Dorsolateral prefrontal cortex (tissue), 122 donors: ENCODE measurements at places on chromosomes 4 and X.

DNA sequence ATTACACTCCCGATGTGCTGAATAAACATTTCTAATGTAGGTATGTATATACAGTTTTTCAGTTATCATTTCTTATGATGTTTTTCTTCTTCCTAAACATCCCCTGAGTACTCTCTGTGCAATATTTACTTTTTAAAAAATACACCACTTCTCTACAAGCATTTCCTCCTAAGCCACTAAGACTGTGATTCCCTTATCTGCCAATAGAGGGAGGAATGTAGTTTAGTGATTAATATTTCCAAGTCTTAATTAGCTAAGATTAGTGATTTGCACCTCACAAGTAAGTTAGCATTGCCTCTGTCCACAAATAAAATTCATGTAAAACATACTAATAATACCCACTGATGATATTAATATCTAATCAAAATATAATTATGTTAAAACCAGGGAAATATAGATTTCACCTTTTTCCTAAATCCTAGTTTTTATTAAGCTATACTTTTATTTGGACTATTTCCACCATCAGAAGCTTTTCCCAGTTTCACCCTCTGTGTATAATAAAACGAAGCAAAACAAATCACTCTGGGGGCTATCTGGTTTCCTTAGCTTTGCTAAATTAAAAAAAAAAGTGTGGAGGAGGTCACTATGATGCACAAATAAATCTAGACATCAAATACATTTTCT is 909.1 kb downstream of the FAT4 start:
- DNase-seq, result no peak

DNA sequence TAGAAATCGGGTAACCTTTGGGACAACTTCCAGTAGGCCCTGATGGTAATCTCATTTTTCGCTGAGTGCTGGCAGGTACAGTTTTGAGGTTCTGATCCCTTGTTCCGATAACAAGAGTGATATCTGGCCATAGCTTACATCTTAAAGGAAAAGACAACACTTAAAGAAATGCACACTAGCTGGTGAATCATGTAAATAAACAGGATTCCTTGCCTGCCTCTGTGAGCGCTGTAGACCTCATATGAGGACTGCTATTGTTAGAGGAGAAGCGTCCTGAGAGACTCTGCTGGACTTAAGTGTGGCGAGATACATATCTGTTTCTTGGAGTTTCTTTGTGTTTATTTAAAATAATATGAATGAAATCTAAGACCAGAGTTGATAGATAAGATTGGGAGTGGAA is 149.3 kb upstream of the SLC4A4 start:
- no peak for DNase-seq

GRCh38 chrX:104564921-104565703 is 887 bp upstream of the IL1RAPL2 start:
- DNase-seq, result no peak

GRCh38 chr4:47368211-47368610 is 95.3 kb downstream of the COMMD8 start:
- DNase-seq, result no peak

GRCh38 chrX:30060718-30061117 is 154.6 kb upstream of the MAGEB2 start:
- no peak for DNase-seq

DNA sequence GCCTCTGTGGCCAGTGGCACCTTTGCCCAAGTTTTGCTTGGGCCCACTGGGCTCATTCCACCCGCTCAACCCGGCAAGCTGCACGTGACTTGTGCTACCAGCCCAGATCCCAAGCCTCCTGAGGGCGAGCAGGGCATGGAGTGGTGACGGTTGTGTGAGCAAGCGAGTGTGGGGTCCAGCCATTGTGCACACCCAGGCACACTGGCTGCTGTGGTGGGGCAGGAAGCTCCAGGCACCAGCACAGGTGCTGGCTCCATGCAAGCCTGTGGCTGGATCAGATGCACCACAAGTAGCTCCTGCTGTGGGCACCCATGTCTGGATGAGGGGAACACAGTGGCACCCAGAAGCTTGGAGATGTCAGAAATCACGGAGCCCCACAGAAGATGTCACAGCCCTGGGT is 557.0 kb upstream of the GNPDA2 start:
- DNase-seq, result no peak

DNA sequence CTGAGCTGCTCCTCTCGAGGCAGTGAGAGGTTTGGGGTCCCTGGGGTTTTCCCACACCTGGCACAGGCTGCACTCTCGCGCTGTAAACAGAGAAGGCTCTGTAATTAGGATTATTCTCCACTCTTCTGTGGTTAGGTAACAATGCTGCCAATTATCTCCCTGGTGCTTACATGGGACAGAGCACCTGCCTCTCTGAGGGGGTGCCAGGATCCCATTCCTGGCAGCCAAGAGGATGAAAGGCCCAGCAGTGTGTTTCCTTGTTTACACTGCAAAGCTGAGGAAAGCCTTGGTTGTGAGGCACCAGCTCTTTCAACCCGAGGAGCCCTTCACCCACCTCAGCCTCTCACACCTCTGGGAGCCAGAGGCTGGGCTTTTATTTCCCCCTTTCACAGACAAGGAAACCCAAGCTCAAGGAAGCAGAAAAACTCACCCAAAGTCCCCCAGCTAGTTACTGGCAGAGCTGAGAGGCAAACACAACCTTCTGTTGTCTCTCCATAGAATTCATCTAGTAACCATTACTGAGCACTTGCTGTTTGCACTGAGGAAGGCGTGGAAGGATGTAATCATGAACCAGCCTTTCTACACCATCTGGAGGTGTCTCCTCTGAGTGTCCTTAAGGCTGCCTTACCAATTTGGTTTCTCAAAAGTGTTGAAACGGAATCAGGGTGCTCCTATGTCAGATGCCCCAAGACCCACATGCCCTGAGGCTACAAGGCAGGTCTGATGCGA is 39.7 kb upstream of the PROM1 start:
- DNase-seq, result no peak

DNA sequence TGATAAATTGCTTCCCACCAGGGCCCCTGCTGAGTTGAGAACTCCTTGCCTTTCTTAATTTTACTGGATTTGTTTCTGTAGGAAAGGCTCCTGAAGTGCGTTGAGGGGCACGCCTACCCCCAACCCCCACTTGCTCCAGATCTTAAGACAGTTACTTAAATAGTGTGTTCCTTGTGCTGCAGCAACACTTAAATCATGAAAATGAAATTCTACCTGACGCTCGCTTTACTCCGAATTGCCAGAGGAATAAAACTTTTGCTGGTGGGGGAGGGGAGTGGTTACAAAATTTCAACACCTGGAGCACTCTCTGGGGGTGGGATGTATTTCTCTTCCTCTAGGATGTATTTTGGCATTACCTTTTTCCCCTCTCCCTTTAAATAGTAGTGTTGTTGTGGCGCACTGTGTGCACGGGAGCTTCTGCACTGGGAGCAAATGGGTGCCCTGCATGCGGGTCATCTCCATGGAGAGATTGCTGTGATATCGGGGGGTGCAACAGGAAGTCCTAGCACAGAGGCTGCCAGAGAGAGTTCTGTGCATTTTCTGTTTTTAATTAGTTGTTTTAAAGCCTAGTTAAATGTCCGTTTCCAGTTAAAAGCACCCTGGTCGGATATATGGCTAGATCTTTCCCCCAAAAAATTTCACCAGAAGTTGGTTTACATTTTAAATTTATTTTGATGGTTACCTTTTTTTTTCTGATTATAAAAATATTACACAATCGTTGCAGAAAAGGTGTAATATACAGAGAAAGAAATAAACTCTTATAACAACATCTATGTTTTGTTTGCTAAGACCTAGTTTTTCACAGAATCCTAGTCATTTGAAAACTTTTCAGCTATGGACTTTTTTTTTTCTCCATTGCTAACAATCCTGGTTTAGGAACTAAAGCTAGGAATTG is 207.7 kb downstream of the SOWAHB start:
- DNase-seq, result no peak

DNA sequence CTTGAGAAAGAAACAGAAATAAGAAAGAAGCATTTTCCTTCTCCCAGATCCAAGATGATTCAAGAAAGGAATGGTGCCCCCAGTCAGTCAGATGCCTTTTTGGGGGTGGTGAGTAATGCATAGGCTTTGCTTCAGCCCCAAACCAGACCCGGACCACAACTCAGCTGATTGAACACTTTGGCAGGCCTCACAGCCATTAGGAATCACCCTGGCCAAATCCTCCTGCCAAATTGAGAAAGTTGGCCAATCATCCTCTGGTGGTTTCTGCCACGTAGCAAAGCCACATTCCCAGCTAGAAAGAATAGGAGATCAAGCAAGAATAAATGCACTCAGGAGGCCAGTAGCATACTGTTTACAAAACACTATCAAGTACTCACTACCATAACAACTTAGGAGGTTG is 33.7 kb downstream of the FRMD7 start:
- no peak for DNase-seq

- no peak for DNase-seq
Measured at GRCh38 chr4:180610324-180610723, 1632.9 kb upstream of the TENM3 start.

- no peak for DNase-seq
Measured at GRCh38 chr4:40687676-40688389, 58.2 kb upstream of the RBM47 start.

- DNase-seq, result no peak
Measured at GRCh38 chr4:47668256-47668655, 169.6 kb downstream of the CORIN start.

DNA sequence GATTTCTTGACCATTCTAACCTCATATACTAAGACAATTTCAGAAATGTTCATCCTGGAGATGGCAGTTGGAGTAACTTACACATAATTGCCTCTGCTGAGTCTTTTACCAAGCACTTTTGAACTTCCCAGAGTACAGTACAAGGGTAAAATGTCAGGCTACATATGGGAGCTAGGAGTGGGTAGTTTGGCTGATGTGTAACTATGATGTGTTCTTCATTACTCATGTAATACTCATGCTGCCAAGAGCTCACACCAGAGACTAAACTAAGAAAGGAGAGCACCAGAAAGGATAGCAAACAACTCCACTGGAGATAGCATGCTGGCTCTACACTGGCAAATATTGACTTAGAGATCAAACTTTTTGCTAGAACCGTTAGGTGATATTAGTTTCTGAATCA is 194.0 kb downstream of the PDGFRA start:
- DNase-seq, result no peak

DNA sequence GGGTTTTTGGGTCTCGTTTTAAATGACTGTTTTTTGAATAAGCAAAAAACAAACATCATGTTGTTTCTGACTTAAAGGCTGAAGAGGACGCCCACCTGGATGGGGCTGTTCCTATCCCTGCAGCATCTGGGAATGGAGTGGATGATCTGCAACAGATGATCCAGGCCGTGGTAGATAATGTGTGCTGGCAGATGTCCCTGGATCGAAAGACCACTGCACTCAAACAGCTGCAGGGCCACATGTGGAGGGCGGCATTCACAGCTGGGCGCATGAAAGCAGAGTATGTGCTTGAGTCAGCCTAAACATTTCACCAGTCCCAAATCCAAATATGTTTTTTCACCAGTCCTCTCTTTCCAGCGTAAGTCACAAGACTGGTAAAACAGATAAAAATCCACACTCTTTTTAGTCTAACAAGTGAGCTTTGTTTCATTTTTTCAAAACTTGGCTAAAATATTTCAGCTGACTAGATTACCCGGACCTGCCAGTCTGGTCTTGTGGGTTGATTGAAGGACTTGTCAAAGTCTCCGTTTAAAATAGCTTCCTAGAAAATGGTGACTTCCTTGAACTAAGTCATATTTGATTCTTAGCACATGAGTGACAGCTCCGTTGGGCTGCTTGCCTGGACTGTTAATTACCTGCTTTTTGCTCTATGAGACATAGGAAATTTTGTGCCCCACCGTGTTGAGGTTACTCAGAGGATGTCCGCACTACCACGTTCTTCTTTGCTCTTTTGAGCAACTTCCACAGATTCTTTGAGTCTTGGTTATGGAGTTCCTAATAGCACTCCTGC is 20.8 kb downstream of the ENOPH1 start:
- DNase-seq, result no peak

DNA sequence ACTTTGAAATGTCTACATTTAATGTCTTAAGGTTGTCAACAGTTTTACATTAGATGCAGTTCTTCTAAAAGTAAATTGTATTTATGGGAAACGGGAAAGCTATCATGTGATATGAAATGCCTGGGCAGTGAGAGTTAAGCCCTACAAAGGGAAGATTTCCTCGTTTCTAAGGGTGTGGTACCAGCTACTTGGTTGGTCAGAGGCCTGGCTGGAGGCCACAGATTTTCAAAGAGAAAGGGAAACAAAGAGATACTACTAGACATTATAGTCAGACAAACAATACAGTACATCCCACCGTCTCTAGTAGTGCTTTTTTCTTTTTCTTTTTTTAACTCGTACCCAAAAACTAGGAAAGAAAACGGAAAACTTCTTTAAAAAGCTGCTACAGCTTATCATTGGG is 467.8 kb downstream of the PCDH7 start:
- no peak for DNase-seq

DNA sequence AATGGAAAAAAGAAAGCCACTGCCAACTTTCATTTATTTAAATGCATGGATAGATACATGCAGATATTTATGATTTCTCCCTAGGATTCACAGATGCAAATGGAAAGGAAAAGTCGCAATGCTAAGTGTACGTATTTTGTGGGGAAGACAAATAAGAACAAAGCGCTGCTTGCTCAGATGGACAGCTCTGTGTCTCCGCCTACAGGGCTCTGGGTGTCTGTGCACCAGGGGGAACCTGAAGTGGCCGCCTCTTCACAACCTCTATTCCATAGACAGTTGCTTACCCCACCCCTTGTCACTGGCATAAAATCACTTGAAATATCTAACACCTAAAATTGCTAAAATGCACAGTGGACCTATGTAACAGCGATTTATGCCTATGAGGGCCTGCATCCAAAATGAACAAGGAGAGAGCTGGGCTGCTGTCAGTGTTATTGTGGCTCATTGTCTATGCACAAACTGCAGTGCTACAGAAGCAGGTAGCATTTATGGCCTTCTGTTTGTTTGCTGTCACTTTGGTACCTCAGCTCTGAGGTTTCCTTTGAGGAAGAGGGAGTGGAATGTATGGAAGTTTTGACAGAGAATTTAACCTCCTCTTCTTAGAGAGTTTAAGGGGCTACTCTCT is 58.6 kb upstream of the PAGE1 start:
- DNase-seq, result no peak

GRCh38 chr4:104408878-104409277 is 85.8 kb downstream of the CXXC4 start:
- no peak for DNase-seq

- DNase-seq, result no peak
Measured at GRCh38 chr4:173934933-173935620, 348.4 kb downstream of the FBXO8 start.

DNA sequence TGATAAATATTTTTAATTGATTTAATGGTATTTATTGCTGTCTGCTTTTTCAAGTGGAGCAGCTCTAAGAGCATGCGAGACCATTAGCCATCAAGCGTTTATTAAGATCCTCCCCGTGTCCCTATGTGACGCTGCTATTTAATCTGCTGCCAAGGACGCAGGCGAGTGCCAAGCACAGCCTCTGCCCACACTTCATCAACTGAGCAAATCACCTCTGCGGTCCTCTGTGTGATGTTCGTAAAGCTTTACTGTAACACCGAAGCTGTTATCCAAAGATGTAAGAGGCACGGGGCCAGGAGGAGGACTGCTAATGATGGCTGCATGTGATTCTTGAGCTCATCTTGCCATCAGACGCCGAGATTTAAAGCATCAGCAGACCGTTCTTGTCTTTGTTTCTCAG is 79.5 kb downstream of the STOX2 start:
- DNase-seq, result no peak

- no peak for DNase-seq
Measured at GRCh38 chr4:16043642-16044498, 40.0 kb downstream of the PROM1 start.
